CD4-positive, alpha-beta T cell treated with Interleukin-2 at 100 ng/mL for 4 hours (primary cell): ENCODE measurements at places on chromosomes 4 and X.

DNA sequence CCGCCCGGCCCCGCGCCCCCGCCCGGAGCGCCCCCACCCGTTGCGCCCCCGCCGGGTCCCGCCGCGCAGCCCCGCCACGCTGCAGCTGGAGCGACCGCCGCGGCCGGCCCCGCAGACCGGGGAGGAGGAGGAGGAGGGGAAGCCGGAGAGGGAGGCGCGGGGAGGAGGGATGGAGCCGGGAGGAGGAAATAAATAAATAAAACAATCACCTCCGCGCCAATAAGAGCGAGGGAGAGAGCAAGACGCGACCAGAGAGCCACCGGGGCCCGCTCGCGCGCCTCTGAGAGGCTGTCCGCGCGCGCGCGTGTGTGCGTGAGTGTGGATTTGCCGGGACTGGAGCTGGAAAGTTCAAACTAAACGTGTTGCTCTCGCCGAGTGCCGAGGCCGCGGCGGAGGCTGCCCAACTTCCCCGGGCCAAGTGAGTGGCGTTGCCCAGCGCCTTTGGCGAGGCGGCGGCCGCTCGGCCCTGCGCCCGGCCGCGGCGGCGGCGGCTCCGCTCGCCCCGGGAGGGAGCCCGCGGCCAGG, 2184.4 kb upstream of the TENM3 start:
- no peak for DNase-seq

DNA sequence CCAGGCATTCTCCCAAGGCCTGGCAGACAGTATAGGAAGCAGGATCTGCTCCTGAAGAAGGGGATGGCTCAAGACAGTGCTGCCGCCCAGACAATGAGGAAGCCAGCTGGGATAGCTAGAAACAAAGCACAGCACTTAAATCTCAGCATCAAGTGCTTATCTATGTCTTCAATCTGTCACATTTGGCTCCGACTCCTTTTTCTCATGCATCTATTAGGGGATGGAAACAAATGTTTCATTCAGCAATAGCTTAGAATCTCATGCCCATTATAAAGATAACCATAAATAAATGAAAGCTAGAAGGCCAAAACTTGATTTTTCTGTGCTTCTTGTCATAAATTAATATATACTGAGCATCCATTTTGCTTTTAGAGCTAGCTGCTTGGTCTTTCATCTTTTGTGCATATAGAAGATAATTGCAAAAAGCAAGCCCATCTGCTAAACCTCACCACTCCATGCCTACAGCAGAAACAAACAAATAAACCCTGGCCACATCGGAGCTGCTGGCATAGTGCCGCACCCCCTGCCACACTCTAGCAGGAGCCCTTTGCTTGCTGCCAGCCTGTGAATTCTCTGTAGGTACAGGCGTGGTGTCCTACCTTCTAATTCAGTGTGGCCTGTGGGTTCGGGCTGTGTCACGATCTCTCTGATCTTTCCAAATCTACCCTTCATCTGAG, 75.9 kb downstream of the AASDH start:
- no peak for DNase-seq

- DNase-seq = no peak
Observed at GRCh38 chrX:115579327-115579726, 18.4 kb downstream of the PLS3 start.

DNA sequence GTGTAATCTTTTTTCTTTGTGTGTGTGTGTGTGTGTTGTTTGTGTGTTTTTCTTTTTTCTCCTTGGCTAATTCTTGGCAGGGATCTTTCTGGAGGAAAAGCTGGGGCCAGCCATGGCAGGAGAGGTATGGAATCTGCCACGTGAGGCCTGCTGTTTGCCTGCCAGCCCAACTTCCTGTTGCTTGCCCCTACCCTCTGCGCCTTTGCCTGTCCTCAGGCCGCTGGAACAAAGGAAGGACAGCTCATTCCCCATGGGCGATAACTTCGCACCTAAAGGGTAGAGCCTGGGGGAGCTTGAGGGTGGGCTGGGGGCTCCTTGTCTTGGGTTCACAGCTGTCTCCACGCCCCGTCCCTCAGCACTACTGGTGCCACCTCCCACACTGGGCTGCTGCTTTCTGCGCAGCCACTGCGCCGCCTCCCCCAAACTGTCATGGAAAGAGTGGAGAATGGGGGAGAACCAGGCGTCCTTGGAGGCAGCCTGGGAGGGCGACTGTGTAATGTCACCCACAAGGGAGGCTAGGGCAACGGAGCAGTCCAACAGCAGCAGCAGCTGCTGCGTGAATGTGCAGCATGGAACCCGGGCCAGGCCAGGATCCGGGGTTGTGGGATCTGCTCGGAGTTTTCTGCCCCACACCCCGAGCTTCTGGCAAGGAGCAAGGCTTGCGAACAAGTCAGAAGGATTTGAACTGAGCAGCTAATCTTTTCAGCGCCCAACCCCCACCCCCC, 12.3 kb upstream of the YIPF7 start:
- DNase-seq = no peak

DNA sequence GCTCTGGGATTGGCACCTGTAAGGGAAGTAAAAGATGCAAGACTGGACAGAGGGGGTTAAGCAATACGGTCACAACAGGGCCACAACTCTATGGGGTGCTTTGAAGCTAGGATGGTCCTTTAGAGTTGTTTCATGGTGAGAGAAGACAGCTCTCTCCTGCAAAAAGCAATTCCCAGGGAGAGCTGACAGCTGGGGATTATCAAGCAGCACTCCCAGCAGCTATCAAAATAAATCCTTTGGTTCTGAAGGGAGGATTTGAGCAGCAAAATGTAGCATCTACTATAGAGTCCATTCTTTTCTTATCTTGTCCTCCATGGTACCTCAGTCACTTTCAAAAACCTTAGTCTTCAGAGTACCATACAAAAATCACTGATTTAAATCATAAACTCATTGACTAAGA, 35.1 kb upstream of the AP1AR start:
- no peak for DNase-seq
